ENCODE measurements at places on chromosomes 11 and 22.

- no peak for DNase-seq
Measured at GRCh38 chr11:4798427-4799183, 5.6 kb downstream of the OR52R1 start.

DNA sequence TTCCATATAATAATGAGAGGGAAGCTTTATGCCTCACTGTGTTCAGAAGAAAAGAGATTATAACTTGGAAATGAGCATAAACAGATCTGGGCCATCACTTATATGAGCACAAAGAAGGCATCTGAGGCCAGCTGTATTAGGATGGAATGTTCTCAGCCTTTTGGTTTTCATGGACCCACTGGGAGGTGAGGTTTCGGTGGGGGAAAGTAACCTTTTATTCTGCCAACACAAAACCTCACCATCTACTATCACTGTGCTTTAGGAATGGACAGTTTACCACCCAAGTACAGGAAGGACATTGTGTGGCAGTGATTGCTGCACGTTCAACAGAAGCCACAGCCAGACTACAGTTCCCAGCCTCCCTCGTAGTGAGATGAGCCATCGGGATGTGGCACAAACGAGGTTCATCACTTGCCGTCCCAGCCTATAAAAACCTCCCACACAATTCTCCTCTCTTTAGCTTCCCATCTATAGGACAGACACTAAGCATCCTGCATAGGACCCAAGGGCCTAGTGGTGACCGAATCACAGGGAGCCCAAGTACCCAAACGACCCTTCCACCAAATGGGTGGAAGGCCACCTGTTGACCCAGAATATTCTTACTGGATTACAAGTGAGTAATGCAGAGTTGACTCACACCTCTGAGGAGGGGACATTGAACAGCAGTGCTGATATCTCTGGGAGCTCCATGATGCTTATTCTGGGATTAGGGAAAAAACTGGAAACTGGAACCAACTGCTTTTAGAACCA lies 121.5 kb upstream of the RAG2 start:
- DNase-seq = no peak

DNA sequence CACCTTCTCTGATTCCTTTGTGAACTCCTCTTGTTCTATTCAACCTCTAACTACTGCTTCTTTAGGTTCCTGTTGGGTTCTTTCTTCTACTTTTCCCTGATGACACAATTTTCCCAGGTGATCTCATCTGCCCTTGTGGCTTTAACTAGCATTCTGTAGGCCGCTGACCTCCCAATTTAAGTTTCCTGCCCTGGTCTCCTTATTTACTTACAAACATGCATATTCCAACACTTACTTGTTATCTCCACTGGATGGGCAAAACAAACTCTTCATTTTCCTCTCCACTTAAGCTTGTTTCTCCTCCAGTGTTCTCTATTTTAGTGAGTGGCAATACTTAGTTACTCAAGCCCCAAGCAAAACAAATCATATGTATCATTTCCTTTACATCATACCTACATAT lies 734.5 kb downstream of the METTL15 start:
- DNase-seq = no peak

DNA sequence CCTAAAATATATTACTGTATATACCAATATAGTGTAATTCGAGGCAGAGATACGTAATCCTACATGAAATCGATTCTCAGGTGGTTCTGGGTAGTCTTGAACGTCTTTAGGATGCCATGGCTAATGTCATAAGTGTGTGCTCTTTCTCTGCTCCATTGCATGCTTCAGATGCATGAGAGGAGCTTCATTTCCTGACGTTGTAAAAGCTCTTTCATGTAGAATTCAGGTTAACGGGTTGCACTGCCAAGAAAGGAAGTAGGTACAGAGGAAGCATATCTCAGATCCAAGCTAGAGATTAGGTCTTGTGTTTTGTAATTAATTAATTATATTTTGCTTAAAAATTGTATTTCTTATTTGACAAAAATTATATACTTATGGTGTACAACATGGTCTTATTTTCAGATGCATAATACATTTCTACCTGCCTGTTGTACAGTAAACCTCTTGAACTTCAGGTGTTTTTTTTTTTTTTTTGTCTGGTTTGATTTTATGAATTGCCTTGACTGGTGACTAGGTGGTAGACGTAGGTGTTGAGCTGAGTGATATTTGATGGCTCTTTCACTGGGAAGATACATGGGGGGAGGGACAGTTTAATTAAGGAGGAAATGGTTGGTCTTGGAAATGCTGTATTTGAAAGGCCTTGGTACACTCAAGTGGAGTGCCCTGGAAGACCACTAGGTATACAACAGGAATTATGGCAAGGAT lies 9.3 kb downstream of the NUP50 start:
- DNase-seq = no peak

GRCh38 chr22:19663286-19663815 lies 51.0 kb upstream of the SEPTIN5 start:
- DNase-seq = no peak

DNA sequence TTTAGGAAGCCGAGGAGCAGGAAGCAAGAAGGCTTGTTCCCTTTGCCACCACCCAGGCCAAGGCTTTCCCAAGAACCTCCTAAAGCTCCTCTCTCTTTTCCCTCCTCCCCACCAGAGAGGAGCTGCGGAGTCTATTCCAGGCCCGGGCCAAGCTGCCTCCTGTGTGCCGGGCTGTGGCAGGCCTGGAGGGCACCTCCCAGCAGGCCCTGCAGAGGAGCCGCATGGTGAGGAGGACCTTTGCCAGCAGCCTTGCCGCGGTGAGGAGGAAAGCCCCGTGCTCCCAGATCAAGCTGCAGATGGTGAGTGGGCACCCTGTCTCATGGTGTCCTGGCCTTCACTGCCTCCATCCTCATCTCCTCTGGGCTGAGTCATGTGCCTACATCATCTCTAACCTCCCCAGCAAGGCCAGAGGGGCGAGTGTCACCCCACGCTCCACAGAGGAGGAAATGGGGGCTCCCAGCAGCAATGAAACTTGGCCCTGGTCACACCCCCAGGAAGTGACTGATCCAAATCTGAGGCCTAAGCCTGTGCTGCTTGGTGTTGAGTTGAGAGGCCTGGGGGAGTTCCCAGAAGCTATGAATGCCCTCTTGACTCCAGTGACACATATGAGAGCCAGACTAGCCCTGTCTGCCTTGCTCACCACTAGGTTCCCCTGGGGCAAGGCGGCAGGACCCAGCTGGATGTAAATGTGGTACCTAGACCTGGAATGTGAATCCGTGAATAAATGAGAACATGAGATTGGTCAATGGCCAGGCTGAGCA lies 104.2 kb downstream of the MYO18B start:
- no peak for DNase-seq

DNA sequence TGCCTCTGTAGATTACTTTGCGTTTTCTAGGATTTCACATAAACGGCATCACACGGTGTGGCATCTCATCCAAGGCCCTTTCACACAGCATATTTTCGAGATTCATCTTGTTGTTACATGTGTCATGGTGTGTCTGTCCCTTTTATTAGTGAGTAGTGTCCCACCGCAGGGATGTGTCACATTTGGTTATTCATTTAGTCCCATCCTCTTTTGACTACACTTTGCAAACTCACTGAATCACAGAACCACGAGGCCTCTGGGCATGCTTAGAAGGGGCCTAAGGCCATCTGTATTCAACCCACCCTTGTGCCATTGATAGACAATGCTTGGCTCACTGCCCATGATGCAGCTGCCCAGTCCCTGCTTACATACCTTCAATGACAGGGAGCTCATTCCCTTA lies 4.2 kb upstream of the RAC2 start:
- no peak for DNase-seq

GRCh38 chr11:112320668-112321067 lies 60.0 kb upstream of the PLET1 start:
- DNase-seq = no peak

DNA sequence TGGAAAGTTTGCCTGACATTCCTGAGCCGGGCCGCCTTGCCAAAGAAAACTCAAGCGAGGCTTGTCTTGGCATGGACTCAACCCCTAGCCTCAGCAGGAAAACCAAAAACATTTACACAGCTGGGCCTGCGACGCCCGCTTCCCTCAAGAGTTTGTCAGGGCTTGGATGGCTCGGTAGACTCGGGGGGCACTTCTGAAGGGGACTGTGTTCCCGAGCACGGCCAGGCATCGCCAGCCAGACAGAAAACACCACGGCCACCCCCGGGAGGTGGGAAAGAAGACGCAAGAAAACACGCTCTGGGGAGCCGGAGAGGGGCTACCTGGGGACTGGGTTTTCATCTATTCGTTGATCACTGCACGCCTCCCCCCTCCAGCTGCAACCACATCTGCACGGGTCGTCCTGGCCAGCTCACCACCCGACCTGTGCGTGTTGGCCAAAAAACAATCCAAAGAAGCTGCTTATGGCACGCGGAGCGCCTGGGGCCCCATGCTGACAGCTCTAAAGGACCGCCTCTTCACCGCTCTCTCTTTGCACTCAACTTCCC lies 380.7 kb downstream of the MN1 start:
- DNase-seq = no peak

- DNase-seq = no peak
Measured at GRCh38 chr22:50048061-50048765, 9.9 kb downstream of the TTLL8 start.

DNA sequence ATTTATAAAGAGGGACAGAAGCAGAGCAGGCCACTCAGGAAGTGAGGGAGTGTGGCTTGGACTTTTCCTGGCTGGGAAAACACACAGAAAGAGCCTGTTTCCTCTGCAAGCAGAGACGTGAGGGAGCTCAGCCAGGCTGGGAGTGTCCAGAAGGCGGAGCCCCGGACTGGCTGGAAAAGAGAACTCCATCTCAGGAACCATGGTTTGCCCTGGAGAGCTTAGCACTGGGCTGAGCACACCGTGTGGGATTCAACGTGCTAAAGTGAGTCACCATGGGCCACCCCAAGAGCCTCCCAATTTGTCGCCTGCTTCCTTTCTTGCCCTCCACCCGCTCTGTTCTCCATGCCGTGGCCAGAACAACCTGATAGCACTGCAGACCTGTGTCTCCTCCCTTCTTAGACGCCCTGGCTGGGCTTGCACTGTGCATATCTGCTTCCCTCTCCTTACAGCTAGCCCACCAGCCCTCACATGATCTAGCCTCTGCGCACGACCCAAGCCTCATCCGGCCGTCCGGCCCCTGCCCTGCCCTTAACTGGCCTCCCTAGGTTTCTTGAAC lies 51.8 kb downstream of the GALNT18 start:
- DNase-seq = no peak

GRCh38 chr11:59053387-59053786 lies 32.7 kb upstream of the GLYATL1B start:
- DNase-seq = no peak

DNA sequence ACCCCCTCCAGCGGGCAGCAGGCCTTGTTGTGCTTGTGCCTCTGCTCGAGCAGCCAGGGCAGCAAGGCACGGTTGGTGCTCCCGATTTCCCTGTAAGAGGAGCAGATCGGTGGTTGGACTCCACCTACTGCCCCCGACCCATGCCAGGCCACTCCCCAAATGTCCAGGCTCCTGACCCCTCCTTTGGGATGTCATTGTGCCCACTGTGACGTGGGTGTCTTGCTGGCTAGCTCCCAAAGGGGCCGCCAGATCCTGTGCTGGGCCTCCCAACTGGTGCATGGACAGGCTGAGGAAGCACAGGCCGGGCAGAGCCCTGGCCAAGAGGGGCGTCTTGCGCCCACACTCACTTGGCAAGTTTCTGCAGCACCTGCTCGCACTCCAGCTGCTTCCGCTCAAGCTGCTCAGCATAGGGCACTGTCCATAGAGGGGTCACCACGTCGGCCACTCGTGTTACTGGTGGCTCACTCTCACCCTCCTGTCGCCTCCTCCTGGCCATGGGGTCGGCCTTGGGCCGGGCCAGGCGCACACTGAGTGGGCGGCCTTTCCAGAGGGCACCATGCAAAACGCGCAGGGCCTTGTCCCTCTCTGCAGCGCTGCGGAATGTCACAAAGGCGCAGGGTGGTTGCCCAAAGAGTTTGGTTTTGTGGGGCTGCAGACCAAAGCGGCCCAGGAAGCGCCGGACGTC lies at the start of gene RANBP1:
Gene RANBP1, plus strand, starts transcription at position 414 of the 685 bp plus-strand sequence. Its CDS starts 81 bp downstream, at position 495.
- DNase-seq = no peak

- DNase-seq = no peak
Measured at GRCh38 chr11:1165256-1166041, 7.7 kb downstream of the MUC5AC start.

DNA sequence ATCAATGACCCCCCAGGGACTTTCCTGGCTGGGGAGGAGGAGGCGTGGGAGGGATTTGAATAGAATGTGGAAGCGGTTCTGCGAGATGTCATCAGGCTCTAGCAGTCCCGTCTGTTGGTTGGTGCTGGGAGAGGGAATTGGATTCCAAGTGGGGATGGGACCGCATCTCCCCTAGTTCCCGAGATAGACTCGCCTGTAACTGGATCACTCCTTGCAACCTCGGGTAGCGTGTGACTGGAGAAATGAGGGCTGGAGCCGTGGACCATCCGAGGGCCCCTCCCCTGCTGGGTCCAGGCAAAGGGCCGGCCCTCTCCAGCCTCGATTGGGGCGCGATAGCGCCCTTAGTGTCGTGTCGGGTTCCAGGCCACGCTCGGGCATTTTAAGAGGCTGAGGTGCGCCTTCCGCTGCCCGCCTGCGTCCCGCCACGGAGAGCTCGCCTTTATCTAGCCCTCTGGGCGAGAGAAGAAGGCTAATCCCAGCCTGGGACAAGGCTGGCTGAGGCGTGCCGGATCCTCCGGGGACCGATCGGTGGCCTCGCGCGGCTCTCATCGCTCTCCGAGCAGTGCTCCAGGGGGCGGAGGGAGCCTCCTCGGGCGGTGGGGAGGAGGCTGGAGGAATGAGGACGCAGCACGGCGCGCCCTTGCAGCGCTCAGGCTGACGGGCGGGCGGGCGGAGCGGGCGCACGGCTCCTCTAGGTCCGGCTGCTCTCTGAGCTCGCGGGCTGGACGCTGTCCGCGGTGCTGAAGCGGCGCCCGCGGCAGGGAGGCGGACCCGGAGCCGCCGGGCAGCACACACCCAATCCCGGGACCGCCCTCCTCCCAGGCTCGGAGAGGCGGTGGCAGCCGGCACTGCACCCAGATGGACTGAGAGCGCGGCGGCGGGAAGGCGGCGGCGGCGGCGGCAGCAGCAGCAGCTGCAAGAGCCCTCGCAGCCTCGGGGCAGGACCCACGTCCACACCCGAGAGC lies 107.8 kb downstream of the OSBP2 start:
- DNase-seq = no peak

DNA sequence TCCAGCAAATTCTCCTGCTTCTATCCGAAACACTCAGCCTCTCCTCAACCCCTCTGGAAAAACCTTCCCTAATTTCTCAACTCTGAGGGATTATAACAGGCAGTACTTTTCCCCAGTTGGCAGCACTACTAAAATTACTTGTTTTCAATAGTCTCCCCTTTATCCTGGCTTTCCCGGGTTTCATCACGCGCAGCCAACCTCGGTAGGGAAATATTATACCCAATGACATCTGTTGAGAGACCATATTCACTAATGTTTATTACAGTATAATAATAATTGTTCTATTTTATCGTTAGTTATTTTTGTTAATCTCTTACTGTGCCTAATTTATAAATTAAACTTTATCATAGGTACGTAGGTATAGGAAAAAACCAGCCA lies 330 bp upstream of the POLD3 start:
- no peak for DNase-seq
